ENCODE measurements at places on chromosomes 16 and 17.

- DNase-seq, result no peak
Measured at GRCh38 chr17:3911271-3912053, 4.8 kb downstream of the P2RX1 start.

DNA sequence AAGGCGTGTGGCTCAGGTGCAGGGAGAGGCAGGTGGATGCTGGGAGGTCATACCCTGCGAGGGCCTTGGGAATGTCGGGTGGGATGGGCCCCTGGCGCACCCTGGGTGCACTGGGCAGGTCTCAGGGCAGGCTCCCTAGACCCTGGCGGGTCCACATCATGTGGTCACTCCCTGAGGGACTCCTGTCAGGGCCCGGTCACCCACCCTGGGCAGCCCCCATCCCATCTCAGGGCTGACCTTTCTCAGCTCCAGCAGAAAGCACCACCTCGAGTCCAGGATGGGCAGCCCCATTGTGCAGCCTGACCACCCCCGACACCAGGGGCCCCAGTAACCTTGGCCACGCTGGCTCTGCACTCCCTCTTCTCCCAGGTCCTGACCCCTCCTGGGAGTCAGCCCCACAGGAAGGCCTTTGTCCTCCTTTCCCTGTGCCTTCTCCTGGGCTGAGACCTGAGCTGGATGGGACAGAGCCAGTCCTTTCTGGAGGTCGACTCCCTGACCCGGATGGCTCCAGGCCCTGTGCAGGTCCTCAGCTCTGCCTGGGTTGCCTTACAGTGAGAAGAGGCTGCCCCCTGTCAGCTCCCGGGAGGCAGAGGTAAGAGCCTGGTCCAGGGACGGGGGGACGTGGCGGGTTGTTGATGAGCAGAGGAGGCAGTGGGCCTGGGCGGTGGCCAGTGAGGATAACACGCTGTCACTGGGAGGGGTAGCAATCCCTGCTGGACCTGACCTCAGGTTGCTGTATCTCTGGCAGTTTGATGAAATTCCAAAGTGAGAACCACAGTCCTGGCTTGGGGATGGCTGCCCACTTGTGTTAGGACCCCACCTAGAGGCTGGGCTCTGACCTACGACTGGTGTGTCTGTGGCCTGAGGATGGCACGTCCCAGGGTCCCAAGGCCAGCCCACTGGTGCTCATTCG, 77.9 kb downstream of the GOSR1 start:
- DNase-seq, result no peak

DNA sequence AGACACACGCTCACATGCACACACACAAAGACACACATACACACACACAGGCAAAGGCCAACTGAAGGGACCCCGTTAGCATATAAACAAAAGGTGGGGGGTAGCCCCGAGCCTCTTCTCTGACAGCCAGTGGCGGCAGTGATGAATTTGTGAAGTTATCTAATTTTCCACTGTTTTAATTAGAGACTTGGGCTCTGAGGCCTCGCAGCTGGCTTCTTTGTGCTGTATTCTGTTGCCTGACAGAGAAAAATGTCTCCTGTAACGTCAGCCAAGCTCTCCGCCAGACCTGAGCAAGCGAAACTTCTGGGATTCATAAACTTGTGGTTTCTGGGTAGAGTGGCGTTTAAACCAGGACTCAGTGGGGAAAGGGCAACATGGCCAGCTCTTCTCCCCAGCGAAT, 113.9 kb upstream of the FOXF1 start:
- DNase-seq, result no peak

GRCh38 chr17:65433157-65433556, 128.3 kb downstream of the AXIN2 start:
- no peak for DNase-seq

DNA sequence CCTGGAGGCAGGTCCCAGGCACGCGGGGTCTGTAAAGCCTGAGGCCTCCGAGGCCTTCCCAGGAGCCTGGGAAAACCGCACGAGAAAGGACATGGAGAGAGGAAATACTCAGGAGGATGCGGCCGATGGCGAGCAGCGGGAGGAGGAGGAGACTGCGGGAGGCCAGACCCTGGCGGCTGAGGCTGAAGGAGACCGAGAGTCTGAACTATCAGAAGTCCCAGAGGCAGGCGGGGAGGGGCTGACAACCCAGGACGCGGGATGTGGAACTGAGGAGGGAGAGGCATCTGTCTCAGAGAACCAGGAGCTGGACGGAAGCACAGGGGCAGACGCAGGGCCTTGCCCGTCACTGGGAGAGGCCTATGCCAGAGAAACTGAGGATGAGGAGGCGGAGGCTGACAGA, 2.4 kb downstream of the APOBR start:
- no peak for DNase-seq

DNA sequence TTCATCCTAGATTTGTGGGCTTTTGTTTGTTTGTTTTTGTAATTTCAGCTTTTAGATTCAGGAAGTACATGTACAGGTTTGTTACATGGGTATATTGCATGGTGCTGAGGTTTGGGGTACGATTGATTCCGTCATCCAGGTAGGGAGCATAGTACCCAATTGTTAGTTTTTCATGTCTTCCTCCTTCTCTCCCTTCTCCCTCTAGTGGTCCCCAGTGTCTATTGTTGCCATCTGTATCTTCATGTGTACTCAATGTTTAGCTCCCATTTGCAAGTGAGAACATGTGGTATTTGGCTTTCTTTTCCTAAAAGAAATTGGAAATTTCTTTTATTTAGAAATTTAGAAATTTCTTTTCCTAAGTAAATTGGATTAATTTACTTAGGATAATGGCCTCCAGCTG, 37.1 kb upstream of the BCAS3 start:
- DNase-seq, result no peak

DNA sequence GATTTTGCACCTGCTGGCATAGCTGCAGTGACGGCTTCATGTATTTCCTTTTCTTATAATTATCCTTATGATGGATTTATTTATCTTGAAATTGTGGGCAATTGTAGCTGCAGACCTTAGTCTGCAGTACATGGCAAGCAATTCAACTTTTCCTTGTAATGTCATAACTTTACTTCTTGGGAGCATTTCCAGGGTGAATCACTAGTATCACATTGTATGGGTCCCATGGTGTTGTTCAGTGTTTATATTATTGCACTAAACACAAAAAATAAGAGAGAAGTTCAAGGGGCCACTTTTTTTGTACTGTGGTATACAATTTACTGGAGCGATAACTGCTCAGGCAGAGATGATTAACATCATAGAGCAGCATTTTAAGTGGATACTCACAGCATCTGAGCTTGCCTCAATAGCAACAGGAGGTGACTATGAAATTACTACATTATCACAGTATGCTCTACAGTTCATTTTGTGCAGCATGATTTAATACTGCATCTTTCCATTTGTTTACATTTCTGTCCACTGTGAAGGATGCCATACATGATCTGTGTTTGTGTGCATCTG, 169.5 kb downstream of the STX8 start:
- no peak for DNase-seq

- no peak for DNase-seq
Measured at GRCh38 chr16:86681031-86681756, 102.8 kb downstream of the FOXL1 start.

GRCh38 chr17:46943501-46944393, 20.8 kb downstream of the GOSR2 start:
- DNase-seq, result no peak

DNA sequence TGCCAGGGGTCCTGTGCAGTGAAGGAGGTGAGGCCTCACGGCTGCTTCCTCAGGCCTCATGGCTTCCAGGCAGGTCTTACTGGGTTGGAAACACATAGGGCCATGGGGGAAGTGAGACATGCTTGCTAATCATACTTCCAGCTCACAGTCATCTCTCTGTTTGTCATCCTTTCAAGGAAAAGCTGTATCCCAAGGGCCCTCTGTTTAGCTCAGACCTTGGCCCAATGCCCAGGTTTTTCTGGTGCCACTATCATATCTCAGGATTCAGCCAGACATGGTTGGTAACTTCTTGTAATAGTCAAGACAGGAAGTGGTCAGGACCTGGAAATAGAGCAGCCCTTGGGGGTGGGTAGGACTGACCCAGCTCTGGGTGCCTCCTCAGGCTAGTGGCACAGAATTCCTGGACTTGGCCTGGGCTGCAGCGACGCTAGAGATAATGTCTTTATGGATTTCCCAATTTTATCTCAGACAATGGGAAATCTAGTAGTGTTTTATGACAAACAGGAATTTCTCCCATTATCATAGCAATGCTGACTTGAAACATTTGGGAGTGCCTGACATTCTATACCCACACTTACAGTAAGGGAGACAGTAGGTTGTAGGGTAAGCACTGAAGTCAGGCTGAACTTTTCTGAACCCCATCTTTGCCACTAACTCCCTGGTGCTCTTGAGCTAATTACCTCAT, 13.5 kb upstream of the ITGB3 start:
- no peak for DNase-seq

GRCh38 chr17:82684228-82684841, 14.2 kb downstream of the RAB40B start:
- DNase-seq, result no peak

DNA sequence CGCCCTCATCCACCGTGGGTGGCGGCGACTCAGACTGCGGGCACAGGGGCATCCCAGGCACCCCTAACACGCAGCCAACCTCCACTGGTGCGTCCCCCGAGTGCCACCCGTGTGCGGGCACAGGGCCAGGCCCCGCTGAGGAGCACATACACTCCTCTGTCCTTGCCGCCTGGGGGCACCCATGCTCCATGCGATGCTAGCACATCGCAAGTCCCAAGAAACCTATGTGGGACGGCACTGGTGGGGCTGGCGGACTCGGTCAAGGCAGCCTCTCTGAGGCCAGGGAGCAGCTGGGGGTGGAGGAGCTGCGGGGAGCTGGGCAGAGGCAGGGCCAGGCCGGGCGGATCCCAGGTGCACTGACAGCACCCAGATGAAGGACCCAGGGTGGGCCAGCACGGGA, 4.0 kb downstream of the ZNF598 start:
- DNase-seq, result no peak

- no peak for DNase-seq
Measured at GRCh38 chr16:72785171-72785570, 262.8 kb downstream of the ZFHX3 start.

DNA sequence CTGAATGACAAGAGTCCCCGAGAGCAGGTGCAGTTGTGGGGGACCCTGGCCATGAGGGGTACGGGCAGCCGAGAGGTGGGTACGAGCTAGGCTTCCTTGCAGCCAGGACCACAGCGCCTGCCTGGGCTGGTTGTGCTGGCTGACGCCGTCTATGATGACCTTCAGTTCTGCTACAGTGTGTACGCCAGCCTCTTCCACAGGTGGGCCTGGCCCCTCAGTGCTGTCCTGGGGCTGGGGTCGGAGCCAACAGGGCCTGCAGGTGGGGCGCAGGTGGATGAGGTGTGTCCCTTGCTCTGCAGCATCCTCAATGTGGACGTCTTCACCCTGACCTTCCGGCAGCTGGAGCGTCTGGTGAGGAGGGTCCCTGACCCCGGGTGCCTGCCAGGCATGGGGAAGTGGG, 7.2 kb downstream of the TSR3 start:
- no peak for DNase-seq

DNA sequence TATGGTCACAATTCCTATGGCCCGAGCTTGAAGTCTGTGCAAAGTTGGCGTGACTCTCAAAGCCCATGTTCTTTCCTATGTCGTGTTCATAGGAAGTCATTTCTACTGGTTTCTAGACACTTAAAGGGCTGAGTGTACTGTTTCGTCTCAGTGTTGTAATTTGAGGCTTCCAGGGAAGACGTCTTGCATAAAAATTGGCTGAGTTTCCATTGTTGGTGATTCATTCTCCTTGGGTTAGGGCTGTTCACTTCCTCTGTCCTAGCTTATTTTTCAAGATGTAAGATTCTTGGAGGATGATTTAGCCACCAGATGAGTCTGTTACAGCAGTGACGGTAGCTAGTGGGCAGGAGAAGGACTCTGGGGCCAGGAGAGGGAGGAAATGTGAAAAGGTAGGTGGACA, 43.1 kb downstream of the PIK3R5 start:
- no peak for DNase-seq

- DNase-seq, result no peak
Measured at GRCh38 chr17:60559995-60560859, 34.2 kb upstream of the APPBP2 start.

GRCh38 chr17:40443988-40444899, 994 bp downstream of the IGFBP4 start:
- no peak for DNase-seq

GRCh38 chr16:68364561-68364998, 53.8 kb downstream of the PRMT7 start:
- DNase-seq, result no peak

- DNase-seq, result no peak
Measured at GRCh38 chr17:27367121-27367981, 73.4 kb downstream of the WSB1 start.

GRCh38 chr17:41082626-41083025, 1.3 kb upstream of the KRTAP4-7 start:
- no peak for DNase-seq

GRCh38 chr17:2241823-2242222, 61.8 kb downstream of the SMG6 start:
- no peak for DNase-seq

DNA sequence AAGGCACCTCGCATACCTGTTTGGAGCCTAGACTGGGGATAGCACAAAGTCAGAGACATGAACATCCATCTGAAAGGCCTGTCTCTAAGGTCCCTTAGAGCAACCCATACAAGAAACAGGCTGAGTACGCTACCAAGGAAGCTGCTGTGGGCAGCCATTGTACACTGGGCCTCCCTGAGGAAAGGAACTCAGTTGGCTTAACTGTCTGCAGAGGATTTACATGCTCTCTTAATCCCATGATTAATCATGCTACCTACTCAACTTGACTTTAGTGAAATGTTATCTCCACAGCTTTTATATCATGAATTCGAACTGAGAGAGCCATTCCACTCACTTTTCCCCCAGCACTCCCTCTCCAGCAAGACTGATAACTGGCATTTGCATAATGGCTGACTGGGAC, 26.0 kb downstream of the PHLPP2 start:
- DNase-seq, result no peak

DNA sequence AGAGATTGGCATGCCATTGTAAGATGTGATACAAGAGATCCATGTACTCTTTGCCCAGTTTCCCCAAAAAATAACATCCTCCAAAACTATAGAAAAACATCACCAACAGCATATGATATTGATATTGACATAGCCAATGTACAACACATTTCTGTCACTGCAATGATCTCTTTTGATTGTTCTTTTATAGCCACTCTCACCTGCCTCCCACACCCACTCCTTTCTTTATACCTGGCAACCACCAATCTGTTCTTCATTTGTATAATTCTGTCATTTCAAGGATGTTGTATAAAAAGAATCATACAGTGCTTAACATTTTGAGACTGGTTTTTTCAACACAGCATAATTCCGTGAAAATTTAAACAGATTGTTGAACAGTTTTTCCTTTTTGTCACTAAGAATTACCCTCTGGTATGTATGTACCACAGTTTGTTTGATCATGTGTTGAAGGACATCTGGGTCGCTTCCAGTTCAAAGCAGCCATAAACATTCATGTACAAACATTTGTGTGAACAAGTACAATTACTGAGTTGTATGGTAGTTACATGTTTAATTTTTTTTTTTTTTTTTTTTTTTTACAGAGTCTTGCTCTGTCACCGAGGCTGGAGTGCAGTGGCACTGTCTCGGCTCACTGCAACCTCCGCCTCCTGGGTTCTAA, 9.9 kb downstream of the KRTAP9-1 start:
- DNase-seq, result no peak

GRCh38 chr16:50012182-50012581, 12.8 kb upstream of the CNEP1R1 start:
- DNase-seq, result no peak

- DNase-seq, result no peak
Measured at GRCh38 chr17:55294042-55294751, 29.4 kb downstream of the HLF start.
